ENCODE measurements at places on chromosomes 13 and 19.

- no peak for DNase-seq
Observed at GRCh38 chr13:23462815-23463559, 29.5 kb upstream of the SACS start.

- no peak for DNase-seq
Observed at GRCh38 chr13:50670847-50671496, 172.5 kb downstream of the DLEU7 start.

GRCh38 chr13:36163809-36164308, 32.7 kb upstream of the DCLK1 start:
- no peak for DNase-seq

- DNase-seq = no peak
Observed at GRCh38 chr19:40245506-40246128, 19.1 kb upstream of the CCNP start.

- DNase-seq = peak; percentile 27
Observed at GRCh38 chr19:14114854-14115253, 2.7 kb downstream of the PRKACA start.

DNA sequence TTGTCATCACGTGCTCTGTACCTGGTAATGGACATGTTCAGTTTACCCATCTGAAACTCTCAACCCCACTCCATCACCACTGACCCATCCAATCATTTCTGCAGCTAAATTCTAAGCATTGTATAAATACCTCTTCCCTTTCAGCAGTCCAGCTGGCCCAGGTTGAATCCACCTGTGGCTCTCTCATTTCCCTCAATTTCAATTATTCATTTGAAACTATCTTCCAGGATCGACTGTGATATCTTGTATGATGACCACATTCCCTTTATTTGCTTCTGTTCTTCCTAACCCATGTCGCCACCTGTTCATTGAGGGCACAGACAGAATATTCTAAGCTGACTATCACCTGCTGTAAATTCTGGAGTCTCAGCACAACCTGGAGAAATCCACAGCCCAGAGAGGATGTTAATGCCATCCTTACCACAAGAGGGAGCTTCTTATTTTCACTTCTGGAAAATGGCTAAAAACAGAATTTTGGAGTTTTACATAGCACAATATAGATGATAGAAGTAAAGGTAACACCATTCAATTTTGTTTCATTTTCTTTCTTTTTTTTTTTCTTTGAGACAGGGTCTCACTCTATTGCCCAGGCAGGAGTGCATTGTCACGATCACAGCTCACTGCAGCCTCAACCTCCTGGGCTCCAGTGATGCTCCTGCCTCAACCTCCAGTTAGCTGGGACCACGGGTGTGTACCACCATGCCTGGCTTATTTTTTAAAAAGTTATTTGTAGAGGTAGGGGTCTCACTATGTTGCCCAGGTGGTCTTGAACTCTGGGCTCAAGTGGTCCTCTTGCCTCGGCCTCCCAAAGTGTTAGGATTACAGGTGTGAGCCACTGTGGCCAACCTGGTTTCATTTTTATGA, 38.6 kb downstream of the ZNF823 start:
- DNase-seq = no peak
